ENCODE measurements at places on chromosomes 7 and 10.

- DNase-seq: no peak
Observed at GRCh38 chr10:47413531-47414226, 29.6 kb upstream of the ZNF488 start.

- no peak for DNase-seq
Observed at GRCh38 chr7:131250331-131250730, 77.3 kb upstream of the MKLN1 start.

DNA sequence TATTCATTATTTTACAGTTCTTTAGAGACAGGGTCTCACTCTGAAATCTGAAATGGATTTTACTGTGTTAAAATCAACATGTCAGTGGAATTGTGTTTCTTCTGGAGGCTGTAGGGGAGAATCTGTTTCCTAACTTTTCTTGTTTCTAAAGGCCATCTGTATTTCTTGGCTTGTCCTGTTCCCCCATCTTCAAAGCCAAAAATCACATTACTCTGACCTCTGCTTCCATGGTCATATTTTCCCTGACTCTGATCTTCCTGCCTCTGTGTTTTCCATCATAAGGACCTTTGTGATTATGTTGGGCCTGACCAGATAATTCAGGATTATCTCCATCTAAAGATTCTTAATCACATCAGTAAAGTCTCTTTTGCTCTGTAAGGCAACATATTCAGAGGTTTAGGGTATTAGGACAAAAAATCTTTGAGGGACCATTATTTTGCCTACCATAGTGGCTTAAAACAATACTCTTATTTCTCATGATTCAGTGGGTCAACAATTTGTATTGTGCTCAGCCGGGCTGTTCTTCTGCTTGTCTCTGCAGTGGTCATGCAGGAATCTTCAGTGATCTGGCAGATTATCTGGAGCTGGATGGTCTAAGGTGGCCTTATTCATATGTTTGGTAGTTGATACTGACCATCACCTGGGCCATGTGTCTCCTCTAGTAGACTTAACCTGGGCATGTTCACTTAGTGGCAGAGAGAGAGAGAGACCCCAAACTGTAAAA is 5.7 kb downstream of the ANLN start:
- no peak for DNase-seq

GRCh38 chr10:100759331-100759730 is 13.9 kb downstream of the PAX2 start:
- no peak for DNase-seq

- DNase-seq: no peak
Observed at GRCh38 chr10:132497861-132498561, 39.6 kb upstream of the INPP5A start.

DNA sequence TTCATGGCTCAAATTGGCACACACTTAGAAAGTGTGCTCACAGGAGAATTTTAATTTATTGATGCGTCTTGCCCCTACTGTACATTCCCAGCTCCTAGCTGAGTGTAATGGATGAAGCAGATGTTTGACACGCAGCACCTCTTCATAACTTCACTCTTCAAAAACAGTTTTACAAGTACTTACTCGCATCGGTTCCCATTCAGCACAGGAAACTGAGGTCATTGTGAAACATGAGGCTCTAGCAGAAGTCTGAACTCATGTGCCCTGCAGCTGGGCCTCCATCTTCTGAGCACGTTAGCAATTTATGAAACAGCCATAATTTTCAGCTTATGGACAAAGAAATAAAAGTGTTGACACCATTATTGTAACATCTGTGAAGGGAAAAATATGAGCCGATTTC is 558.9 kb upstream of the MGMT start:
- DNase-seq: peak; percentile 89

- no peak for DNase-seq
Observed at GRCh38 chr10:12351447-12351846, 2.1 kb downstream of the CAMK1D start.

DNA sequence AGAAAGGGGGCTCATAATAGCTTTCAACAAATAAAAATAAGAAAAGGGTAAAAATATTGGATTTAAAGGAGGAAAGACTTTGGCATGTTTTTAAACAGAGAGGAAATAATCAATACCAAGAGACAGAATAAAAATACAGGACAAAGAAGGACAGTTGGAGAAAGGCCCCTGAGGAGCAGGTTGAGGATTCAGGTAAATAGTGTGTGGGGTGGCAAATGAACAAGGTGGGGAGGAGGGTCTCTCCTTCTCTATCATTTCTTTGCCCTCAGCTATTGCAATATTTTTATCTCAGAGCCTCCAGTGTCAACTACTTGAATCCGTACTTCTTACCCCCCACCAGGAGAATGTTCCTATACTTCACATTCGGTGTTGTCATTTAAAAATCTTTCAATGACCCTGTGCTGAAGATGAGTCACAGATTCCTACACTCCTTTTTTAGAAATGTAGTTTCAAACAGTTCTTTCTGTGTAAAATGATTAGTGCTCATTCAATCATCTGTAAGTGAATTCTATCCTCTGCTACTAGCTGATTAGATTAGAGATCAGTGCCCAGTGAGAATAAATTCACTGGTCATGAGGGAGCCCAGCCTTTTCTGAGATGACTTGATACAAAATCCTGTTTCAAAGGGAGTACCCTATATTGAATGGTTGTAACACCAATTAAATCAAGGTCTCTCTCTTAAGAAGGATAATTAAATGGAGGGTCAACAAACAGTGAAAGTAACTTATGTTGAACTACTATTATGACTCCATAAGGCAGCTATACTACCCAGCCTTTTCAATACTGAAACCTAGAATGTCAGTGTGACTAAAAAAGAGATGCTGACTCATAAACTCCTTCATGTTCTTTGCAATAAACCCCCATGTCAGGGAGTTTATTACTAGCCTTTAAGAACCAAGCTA is 50.4 kb upstream of the WNT16 start:
- DNase-seq: peak; percentile 25

DNA sequence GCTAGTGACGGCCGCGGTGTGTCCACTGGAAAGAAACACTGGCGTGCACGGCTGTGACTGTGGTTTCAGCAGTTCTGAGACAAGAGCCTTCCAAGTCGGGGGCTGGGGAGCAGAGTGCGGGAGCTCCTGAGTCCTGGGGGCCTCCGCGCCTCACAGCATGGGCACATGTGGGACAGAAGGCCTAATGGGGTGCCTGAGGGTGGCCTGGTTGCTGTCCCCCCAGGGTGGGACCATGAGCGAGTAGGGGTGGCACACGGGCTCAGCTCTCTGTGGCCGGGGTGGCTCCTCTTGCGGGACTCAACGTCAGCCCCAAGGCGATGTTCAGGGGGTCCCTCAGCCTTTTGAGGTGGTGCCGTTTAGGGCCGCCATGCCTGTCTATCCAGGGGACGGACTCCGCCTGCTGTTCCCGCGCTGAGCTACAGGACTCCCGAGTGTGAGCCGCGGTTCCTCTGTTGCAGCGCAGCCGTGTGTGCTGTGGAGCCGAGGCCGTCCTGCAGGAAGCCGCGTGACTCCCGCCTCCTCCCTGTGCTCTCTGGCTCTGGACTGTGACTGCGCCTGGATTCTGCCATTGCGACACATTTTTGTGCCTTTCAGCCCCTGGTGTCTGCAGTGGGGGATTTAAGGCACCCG is 23.5 kb upstream of the CHST12 start:
- no peak for DNase-seq

DNA sequence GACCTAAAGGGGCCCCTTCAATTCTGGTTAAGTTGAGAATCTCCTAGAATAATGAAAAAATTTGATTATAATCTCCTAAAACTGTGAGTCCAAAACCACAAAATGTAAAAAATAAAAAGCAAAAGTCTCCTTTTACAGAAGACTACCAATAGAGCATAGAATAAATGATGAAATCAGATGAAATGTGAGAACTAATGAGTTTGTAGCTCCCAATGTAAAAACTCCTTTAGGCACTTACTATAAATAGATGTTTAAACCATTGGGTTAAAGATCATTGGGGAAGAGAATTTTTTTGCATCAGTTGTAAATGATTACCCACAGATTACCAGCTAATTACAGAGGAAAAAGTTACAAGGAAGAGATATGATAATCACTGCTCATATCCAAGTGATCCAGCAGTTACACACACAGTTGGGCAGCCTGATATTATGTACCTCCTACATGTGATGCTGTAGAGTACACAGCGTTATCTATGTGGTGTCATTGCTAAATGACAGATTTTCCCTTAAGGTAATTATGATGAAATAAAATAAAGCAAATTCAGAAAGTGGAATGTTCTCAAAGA is 282.7 kb upstream of the SEMA3D start:
- no peak for DNase-seq

DNA sequence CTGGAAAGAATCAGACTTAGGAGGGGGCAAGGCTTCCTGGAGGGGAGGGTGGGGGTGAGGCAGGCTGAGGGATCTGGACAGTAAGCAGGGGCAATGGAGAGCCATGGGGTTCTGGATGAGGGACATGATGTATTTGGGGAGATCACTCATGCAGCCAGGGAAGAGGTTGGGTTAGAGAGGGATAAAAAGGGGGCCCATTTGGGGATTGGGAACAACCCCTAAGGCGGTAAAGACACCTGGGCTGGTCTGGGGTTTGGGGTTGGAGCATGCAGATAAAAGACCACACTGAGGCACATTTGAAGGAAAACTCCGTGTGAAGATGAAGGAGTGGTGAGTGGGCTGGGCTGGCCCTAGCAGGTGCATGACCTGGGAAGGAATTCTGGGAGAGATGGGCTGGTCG is 30.8 kb downstream of the HIF1AN start:
- no peak for DNase-seq

GRCh38 chr10:101666083-101666482 is 28.9 kb downstream of the FBXW4 start:
- no peak for DNase-seq

DNA sequence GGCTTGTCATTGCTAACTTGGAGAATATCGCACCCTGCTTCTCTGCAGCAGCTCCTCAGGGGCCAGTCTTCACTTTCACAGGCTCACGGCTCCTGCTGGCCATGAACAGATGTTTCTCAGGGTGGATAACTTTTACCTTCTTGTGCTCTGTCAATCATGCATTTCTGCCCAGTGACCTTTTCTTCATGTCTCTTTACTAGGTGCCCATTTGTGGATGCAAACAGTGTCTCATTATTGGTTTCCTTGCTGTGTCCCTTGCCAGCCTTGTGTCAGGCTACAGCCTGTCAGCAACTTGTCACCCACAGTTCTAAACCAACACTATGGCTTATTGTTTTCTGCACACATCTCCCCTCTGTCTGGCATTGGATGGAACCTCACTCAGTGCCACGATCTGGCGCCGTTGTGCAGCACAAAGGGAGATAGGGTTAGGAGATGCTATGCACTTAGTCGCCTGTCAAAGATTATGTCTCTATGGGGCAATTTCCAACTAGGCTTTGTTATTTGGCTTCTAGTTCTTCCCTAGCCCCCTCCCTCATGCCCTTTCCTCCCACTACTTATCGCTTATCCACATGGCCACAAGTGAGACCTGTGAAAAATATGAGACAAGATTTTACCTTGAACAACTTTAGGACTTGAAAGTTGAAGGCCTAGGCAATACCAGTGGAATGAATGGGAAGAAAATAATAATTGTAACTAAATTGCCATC is 45.7 kb upstream of the NXPH1 start:
- DNase-seq: no peak

DNA sequence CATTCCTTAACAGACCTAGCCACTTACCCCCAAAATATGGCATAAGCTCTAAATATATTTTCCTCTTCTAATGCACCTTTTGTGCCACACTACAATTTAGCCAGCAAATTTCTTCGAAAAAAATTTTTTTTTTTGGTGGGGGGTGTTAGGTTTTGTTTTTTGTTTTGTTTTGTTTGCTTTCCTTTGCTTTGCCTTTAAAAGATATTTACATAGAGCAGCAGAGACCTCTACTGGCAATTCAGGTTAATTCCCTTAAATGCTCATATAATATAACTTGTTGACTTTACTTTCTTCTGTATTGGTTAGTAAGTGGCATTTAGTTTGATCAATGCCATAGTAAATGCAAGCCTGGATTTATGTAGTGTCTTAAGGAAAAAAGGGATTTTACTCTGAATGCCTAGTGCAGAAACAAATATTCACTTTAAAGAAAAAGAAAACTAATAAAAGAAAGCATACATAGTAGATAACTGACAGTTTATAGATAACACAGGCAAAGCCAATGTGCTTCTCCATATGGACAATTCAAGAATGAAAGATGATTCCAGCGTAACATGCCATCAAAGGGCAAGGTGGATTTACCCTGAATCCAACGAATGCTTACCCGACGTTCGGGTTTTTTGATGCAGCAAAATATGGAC is 1250.6 kb downstream of the GATA3 start:
- DNase-seq: no peak

DNA sequence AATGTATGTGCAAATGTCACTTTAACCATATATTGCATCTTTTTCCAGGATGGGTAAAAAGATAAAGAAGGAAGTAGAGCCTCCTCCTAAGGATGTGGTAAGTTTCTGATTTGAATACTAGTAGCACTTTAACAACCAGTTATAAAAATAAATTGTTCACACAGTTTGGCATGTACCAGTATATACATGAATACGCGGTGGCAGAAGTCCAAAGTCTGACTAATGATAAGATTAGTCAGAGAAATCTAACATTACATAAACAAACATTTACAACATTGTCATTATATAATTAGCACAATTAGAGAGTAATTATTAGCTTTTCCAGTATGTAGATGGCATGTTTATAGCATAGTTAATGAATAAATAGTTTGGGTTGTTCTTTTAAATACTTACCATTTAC is 4.1 kb downstream of the ARMC3 start:
- DNase-seq: peak; percentile 72

DNA sequence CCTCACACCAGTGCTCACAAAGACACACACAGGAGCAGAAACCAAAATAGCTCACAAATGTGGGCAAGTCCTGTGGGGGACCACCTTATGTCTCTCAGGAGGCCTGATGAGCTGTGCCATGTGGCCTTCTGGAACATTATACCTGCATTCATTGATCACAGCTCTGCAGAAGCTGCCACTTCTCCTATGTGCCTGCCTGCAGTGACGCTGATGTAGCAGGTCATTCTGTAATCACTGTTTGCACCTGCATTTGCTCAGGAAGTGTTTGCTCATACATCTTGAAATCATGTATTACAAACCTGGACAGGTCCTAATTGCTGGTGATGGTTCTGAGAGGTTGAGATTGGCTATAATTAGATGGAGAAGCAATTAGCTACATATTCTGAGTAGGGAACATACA is 310.2 kb downstream of the AUTS2 start:
- DNase-seq: no peak

GRCh38 chr10:92693534-92693893 is 3.8 kb downstream of the HHEX start:
- no peak for DNase-seq

DNA sequence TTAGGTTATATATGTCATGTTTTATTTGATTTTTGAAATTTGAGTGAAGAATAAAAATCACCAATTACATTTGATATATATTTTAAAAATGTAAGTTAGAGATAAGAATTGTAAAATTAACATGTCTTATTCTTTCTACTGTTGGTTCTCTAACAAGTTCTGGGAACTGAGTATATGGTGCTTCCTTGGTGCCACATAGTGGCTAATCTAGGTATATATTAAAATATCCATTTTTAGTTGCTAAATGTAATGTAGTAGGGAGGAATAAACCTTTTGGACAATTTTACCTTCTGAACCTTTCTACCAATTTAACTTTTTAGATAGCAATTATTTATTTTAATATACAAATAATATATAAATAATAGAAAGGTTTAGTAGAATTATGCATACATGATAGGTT is 17.5 kb downstream of the CFAP69 start:
- no peak for DNase-seq

Measured in foreskin keratinocyte (primary cell).